ENCODE measurements at places on chromosomes 1 and 21. TPM values are rescaled to one million over a fixed set of nuclear protein-coding genes. Genes with fewer than 3 reads are reported as not detected.

The HENMT1 gene
- total RNA-seq: 2.7 TPM

The SLC6A17 gene
- total RNA-seq: 1.6 TPM

The C8B gene
- total RNA-seq: not detected

The IFFO2 gene
- 10.2 TPM for total RNA-seq

The IL10 gene
- 0.13 TPM for total RNA-seq

The PKP1 gene
- total RNA-seq: under 0.01 TPM
